ENCODE measurements at places on chromosomes 1 and 21.
A peak's percentile ranks its signal among the peaks of the same experiment; 100 is the strongest.

DNA sequence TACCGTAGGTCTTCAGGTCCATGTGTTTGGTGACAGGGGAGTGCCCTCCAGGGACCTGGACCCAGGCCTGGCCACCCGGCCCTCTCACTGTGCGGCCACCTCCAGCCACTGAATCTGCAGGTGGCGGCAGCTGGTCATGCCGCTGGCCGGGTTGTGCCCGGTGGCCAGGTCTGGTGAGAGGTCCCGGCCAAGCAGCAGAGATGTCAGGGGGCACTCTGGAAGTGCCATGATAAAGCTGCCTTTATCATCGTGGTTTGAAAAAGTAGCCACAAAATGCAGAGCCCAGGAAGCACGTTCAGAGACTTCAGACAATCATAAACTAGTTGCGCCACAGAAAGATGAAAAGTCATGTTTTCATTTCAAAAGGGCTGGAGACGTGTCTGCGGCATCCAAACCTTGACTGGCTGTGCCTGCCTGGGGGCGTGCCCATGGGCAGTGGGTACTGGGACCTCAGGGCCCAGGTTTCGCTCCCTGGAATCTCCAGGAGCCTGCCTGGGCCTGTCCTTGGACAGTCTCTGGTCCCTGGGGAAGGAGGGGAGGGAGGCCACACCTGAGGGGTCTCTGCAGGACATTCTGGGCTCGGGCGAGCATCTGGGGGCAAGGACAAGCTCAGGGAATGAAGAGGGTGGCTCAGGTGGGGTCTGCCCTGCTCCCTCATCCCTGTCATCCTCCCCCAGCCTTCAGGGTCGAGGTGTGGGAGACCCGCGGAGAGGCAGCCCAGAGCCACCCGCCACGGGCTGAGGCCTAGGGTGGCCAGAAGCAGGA, 44.9 kb downstream of the COL18A1 start:
- no peak for DNase-seq

DNA sequence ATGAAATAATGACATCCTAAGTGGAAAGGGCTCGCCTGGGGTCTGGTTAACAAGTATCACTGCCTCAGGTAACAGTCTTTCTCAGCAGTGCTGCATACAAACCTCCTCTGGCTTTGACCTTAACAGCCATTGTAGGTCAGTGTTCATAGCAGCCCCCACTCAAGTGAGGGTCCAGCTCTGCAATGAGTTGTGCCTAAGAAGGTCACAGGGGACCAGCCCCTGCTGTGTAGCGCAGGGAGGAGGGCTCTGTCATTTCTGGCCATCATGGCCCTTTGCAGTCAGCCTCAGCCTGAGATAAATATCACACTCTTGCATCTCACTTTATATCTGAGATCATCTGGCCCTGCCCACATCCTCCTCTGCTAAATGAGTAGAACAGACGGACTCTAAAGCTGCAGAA, 18.1 kb upstream of the MYSM1 start:
- no peak for DNase-seq

- no peak for DNase-seq
Observed at GRCh38 chr1:236979149-236979900, 24.9 kb downstream of the MT1HL1 start.

- no peak for DNase-seq
Observed at GRCh38 chr1:178934546-178934945, 63.7 kb upstream of the ANGPTL1 start.

- no peak for DNase-seq
Observed at GRCh38 chr1:77652970-77653516, 29.4 kb downstream of the ZZZ3 start.

- DNase-seq: no peak
Observed at GRCh38 chr1:202765721-202766120, 42.5 kb downstream of the KDM5B start.

DNA sequence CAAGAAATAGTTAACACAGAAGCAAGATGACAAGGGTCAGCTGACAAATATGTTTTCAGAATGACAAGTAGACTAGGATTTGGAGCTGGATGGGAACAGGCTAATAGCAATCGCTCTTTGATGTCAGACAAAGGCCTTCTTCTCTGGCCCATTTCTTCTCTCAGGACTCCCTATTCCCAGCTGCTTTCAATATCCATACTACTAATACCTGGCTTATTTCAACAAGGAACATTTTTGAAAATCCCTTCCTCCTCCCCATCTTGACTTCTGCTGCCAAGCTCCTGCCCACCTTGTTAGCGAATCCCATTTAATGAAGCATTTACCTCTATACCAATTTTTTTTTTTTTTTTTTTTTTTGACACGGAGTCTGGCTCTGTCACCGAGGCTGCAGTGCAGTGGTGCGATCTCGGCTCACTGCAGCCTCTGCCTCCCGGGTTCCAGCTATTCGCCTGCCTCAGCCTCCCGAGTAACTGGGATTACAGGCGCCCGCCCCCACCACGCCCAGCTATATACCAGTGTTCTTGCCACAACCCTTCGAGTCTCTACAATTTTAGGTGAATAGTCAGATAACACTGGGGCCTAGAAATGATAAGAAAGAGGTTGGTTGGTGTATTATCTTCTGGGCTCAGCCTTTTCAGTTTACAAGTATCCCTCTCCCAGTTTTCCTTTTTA, 68.4 kb downstream of the MACF1 start:
- no peak for DNase-seq

DNA sequence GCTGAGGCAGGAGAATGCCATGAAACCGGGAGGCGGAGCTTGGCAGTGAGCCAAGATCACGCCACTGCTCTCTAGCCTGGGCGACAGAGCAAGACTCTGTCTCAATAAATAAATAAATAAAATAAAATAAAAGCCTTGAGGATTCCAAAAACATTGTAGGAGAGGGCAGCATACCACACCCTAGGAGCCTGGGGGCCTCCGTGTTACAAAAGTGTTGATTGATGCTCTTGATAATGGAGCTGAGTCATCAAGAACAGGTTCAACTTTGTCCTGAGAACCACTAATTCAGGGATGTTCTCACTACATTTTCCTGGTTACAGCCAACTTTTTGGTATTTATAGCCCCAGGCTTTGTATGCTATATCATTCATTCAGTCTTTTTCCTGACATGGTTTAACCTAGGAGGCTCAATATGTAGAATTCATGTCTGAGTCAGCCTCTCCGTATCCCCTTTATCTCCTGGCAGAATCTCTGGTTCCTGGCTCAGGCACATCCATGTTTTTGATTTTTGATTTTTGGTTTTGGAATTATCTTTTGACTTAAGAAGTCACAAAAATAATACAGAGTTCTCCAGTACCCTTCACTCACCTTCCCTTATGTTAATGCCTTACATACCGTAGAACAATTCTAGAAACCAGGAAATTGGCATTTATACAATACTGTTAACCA, 69.4 kb downstream of the LRRC8D start:
- DNase-seq: no peak

DNA sequence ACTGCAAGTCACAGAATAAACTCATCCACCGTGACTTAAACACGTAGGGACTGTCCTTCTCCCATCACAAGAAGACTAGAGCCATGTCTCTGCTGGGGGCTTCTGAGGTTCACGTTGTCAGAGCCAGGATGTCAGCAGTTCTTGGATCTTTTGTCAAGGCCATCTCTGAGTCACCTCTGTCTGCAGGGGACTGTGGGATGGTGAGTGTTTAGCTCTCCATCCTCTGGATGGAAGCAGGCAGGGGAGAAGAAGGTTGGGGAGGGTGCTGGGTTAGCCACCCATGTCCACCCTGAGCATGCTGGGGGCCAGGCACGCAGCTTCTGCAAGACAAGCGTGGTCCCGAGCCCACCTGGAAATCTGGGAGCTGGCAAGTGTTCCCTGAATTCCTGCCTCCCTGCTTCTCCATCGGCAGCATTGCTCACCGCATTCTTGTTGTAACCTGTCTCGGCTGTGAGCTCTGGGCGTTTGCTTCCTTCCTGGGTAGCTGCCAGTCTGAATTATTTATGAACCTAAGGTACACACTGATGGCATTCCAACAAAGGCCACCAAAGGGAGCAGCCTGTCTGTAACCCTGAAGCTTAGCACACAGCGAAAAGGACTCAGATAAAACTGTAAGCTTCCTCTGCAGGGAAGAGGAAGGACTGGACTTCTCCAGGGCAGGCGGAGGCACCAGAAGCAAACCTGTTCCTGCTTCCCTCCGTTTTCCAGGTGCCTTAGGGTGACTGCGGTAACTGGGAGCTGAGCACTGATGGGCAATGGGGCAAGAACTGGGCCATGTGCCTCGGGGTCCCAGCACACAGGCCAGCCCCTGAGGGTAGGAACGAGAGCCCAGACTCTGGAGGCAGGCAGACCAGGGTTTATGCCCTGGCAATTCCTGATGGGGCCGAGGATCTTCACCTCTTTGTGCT, 88.6 kb downstream of the RIPK4 start:
- no peak for DNase-seq

DNA sequence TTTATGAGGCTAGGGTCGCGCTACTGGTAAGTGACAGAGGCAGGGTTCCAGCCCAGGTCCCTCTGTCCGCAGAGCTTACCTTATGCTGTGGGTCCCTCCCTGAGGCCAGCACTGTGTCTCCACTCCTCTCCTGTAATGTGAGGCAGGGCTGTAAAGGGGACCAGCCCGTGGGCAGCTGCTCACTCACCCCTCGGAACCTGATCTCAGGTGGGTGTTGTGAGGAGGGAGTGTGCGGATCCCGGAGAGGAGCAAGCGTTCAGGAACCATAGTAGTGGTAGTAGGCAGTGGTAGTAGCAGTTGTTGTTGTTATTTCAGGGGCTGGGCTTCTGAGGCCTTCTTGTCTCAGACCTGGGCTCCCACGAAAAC, 1.7 kb downstream of the ZC3H12A start:
- no peak for DNase-seq

DNA sequence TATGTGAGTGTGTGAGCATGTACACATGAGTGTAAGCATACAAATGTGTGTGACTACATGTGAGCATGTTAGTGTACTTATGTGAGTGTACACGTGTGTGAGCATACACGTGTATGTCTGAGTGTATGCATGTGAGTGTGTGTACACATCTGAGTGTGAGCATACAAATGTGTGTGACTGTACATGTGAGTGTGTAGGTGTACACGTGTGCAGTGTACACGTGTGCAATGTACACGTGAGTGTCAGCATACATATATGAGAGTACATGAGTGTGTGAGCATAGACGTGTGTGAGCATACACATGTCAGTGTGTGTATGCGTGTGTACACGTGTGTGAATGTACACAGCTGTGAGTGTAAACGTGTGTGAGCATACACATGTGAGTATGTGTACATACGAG, 170.6 kb downstream of the HUNK start:
- no peak for DNase-seq

DNA sequence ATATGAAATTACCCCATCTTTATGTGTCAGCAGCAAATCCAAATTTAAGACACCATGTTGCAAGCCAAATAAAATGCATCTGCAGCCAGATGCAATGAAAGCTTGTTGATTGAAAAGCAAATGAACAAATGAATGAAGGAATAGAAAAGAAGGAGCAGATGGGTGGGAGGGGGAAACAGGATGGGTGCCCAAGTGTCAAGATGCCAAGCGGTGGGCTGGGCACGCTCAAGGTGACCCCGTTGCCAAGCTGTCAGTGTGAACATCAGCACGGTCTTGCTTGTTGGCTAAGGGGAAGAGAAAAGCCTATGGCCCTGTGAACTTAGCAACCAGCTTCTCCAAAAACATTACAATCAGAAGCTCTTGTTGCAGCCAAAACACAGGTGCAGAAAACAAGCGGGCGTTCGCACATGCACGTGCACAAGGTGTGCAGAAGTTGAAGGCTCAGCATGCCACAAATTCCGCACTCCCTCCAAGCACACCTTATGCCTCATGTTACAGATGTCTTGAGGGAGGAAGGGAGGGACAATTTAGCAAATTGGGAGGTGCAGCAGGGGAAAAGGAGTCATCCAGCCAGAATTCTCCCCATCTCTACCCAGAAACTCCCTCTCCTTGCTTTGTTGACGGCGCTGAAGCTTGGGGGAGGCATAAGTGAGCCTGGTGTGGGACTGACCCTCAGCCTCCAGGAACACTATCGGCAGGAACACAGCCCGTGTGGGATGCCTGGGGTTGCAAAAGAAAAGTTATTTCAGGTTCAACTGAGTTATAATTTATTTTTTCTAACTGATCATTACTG, 62.4 kb downstream of the HIVEP3 start:
- DNase-seq: no peak

DNA sequence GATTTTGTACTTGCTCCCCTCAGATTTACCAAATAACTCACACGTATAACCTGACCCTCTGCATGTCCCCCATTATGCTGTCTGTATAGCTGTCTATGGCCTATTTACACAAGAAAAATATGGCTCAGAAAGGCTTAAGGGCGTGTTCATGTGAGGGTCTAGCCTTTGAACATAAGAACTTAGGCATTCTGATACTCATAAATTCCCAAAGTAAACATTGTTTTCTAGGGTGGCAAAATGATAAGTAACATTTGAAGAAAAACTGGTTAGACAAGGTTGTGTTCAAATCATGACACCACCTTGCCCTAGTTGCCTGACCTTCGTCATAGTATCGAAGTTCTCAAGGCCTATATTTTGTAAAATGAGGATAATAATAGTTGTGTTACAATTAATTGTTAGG, 394.6 kb downstream of the LRRIQ3 start:
- no peak for DNase-seq

DNA sequence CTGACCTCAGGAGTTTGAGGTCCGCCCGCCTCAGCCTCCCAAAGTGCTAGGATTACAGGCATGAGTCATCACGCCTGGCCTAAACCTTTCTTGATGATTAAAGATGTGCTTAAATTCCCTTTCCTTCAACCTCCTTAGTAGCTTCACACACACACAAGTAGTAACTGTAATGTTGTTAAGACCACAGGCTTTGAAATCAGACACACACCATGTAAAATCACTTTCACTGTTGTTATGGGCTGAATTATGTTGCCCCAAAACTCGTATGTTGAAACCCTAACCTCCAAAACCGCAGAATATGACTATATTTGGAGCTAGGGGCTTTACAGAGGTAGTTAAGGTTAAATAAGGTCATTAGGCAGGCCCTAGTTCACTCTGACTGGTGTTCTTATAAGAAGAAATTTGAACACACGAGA, 180.2 kb downstream of the NR5A2 start:
- peak; percentile 63 for DNase-seq

DNA sequence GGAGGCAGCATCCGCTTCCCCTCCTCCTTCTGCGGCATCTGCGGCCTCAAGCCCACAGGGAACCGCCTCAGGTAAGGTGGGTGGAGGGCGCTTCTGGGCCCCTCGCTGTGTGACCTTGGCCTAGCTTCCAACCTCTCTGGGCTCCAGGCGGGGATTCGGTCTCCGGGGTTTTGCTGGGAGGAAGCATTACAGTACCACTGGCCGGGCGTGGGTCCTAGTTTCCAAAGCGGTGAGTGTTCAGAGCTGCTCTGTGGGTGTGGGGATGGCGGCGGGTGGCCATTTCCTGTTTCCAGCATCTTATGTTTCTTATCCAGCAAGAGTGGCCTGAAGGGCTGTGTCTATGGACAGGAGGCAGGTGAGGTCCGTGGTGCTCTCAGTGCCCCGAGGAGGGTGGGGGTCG, 11.6 kb downstream of the FAAH start:
- no peak for DNase-seq

DNA sequence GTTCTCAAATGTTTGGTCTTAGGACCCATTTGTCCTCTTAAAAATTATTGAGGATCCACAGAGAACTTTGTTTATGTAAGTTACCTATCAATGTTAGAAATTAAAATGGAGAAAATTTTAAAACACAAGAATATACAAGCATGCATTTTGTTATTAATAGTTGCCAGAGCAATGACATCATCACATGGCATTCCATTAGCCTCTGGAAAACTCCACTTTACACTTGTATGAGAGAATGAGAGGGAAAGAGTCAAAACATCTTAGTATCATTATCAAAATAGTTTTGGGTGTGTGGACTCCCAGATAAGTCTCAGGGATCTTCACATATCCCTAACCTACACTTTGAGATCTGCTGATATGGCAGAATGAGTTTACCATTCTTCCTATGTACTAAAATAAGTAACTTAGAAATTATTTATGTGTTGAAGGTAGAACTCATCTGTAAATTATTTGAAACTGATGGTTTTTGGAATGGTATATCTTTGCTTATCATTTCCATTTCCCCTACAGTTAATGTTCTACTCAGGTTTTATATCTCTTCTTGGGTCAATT, 48.8 kb downstream of the RNF220 start:
- DNase-seq: no peak
